Activated CD4-positive, alpha-beta memory T cell treated with anti-CD3 and anti-CD28 coated beads for 36 hours (primary cell): ENCODE measurements at places on chromosomes 3 and 15. TPM values are rescaled to one million over a fixed set of nuclear protein-coding genes. Genes with fewer than 3 reads are reported as not detected.

VPS39 gene
- total RNA-seq = 57.8 TPM

ARRDC4 gene
- 0.24 TPM for total RNA-seq

SOX14 gene
- not detected for total RNA-seq

FOXL2 gene
- total RNA-seq = not detected
